Effector memory CD4-positive, alpha-beta T cell (primary cell): ENCODE measurements at places on chromosomes 2 and 18.

GRCh38 chr2:141611981-141612380 is 518.8 kb downstream of the LRP1B start:
- no peak for DNase-seq

DNA sequence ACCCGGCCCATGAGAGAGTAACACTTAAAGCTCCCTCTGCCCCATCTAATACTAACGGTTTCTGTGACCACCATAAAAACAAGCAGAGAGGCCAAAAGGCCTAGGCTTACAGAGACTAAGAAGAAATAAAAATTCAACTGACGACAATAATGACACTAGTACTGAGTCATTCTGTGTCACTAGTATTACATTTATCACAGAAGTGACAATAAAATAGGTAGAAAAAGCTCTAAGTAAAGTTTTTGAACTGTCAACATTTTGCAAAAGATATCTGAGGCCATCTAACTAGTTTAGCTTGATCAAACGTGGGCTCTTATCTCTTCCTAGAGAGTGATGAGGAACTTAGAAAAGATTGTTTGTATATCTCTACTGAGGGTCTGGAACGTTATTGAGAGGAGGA is 35.6 kb downstream of the AP1S3 start:
- no peak for DNase-seq

DNA sequence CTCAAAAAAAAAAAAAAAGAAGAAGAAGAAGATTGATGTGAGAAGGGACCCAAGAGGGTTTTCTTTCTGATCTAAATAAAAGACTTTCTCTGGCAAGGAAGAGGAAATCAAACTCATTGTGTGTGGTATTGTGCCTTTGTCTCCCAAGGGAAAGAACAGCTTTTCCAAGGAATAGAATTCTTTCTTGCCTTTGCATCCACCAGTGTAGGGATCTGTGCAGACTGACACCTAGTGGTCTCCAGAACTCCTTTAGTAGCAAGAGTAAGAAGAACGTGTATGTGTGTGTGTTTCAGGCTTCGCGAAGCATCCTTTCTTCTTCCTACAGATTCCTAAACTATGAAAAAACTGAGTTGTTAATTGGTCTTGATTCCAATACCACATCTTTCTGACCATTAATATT is 33.5 kb upstream of the CRIM1 start:
- no peak for DNase-seq

DNA sequence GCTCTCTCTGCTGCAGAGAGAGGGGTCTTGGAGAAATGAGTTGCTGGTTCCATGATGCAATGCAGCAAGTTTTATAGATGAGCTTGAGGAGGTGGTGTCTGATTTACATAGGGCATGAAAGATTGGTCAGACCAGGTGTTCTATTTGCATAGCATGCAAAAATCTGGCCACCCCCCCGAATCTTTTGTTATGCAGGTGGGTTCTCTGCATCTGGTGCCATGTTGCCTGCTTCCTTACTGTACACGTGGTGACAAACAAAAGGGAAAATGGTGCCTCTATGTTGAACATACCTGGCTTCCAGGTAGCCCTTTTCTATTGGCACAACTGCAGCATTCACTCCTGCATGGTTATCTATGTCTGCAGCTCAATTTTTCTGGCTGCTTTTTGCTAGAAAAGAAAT is 169.4 kb downstream of the GALNT1 start:
- no peak for DNase-seq

DNA sequence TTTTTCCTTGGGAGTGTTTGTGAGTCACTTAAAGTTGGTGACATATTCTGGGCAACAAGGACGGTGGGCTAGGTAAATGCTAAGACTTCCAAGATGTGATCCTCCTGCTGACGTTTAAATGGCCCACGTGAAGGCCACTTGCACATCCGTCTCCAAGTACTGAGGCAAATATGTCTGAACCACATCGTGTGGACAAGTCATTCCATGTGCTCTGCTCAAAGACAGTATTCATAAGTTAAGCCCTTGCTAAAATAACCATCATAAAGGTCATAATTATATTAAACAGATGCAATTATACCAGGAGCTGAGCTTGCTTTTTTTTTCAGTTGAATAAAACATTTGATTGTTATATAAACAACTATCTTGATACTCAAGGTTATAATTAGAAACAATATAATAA is 44.8 kb downstream of the SPP2 start:
- DNase-seq: no peak

DNA sequence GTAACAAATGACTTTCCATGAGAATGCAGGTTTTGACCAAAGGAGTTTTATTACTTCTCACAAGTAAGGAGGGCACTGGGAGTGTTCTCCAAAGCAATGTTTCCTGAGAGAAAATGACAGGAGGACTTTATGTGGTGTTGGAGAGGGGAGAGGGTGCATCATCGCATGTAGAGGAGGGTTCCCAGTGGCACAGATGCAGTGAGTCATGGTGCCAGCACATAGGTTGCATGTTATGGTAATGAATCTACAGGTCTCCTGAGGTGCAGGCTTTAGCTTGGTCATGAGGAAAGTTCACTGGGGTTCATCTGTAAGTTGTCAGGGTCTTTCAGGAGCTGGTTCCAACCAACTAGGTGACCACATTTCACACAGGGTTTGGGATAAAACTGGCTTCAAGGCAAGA is 30.4 kb downstream of the NAT8 start:
- no peak for DNase-seq

GRCh38 chr18:56696966-56697365 is 45.8 kb downstream of the WDR7 start:
- no peak for DNase-seq

GRCh38 chr18:7541835-7542234 is 25.3 kb upstream of the PTPRM start:
- DNase-seq: no peak

GRCh38 chr2:120257522-120257921 is 4.9 kb downstream of the RALB start:
- no peak for DNase-seq

DNA sequence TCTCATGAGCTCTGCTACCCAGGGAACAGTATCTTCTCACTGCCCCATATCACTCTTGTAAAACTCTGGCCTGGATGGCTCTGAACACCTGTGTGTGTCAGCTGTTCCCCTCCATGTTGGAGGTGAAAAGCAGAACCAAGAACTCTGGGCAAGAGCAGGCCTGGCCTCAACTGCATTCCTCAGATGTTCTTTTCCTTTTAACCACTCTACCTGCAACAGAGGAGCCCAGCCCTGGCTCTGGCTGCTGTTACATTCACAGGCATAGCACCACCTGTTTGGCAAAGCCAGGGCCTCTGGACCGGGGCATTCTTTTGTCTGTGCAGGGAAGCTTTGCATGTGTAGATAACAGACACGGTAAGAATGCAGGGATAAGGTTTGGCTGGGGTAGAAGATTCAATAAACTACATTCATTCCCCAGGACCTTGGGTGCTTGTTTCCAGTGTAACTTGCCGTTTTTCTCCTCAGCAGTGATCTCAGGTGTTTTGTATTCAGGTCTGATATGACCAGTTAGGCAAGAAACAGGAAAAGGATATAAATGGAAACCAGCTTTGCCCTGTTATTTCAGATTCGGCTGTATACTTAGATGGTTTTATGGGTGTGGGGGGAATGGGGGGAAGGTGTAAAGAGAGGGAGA is 95.1 kb downstream of the SPTBN1 start:
- no peak for DNase-seq

DNA sequence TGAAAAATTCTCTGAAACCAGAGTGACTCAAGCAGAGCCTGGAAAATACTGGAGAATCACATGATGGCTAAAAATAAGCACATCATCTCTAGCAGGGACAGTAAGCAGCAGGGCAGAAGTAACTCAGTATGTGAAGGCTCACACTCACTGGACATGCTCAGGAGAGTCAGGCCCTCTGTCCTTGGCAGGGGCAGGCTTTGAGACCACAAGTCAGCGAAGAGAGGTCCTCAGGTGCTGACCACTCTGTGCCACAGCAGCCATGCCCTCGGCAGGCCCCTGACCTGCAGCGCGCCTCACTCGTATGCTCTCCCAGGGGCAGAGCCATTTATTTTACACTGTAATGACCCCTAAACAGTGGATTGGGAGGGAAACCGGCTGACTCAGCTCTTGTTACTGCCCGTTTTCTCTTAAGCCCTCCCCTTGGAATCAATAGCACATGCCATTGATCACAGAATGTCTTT is 76.8 kb downstream of the MAPRE2 start:
- no peak for DNase-seq

DNA sequence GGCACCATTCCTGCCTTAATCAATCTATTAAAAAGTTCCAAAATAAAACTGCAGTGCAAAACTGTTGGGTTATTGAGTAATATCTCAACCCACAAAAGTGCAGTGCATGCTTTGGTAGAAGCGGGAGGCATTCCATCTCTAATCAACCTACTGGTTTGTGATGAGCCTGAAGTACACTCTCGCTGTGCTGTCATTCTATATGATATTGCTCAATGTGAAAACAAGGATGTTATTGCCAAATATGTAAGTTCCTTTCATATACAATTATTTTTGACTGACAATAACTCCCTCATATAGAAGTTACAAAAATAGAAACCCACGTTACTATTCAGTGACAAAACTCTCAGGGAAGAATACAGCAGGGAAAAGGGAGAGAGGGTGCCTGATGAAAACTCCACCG is 43.0 kb downstream of the OSGEPL1 start:
- no peak for DNase-seq

- DNase-seq: no peak
Observed at GRCh38 chr18:63141778-63142176, 177.8 kb downstream of the BCL2 start.

DNA sequence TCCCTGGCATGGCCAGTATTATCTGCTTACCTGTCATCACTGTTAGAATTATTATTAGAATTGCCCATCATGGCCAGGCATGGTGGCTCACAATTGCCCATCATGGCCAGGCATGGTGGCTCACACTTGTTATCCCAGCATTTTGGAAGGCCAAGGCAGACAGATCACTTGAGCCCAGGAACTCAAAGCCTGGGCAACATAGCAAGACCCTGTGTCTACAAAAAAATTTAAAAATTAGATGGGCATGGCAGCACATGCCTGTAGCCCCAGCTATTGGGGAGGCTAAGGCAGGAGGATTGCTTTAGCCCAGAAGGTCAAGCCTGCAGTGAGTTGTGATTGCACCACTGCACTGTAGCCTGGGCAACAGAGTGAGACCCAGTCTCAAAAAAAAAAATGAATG is 27.4 kb upstream of the ID2 start:
- no peak for DNase-seq

- DNase-seq: no peak
Observed at GRCh38 chr2:120746144-120746543, 10.5 kb downstream of the GLI2 start.

DNA sequence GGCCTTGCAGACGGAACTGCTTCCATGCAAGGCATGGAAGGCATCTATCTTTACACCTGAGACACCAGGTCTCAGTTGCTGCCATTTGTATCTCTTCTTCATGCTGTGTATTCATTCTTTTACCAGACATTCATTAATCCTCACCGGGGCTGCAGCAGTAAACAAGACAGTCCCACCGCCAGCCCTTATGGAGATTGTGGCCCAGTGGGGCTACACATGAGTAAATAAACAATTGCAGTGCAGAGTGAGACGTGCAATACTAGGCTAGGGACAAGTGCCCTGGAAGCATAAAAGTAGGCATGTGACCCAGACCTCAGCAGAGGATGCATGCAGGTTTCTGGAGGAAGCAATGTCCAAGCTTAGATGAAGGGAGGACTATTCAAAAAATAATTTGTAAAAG is 497.6 kb upstream of the KLHL29 start:
- DNase-seq: no peak

DNA sequence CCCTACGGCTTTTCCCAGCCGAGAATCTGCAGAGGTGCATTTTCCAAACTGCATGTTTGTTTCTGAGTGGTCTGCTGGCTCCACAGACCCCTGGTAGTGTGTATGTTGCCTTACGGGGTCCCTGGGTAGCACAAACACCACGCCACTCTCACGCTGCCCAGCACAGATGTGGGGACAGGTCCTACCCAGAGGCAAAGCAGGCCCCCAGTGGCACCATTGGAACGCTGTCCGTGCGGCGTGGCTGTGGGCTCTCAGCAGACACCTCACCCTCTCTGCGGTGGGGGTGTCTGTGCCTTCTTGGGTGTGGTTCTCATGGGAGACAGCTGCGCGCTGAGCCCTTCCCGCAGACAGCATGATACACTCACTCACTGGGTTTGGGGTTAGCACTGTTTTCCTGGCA is 137.4 kb downstream of the NFATC1 start:
- no peak for DNase-seq

DNA sequence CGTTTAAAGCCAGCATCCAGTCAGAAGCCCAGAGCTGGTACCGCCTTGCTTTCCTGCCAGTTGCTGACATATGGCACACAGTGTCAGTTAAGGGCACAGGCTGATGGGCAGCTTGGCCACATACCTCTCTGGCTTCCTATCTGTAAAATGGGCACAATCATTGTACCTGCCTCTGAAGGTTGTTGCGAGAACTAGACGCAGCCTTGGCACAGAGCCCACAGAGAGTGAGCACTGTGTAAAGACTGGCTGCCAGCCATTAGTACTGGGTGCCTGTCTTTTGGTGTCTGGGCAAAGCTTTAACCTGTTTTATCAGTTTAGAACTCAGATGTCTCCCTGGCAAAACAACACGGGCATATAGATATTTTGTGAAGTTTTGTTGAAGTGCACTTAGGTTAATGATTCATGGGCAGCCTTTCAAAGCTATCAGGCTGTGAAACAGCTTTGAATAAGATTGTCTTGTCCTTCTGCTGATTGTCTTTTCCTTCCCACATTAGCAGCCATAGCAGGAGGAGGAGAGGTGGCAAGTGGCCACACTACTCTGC is 269.5 kb downstream of the NEDD4L start:
- no peak for DNase-seq

DNA sequence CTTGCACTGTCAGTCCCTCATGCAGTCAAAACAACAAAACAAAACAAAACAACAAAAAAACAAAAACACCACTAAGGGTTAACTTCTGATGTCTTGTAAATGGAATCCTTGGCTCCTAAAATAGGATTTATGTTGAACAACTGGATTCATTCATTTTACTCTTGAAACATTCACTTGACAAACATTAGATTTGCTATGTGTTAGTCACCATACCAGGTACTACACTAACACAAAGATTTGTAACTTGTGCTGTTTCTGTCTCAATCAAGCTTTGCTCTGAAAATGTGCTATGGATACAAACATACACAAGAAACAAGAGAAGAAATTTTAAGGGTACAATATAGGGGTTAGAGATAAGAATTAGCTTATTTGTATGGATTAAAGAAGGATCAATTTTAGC is 812.8 kb downstream of the LRP1B start:
- DNase-seq: no peak

- no peak for DNase-seq
Observed at GRCh38 chr18:24246143-24246542, 107.3 kb downstream of the CABYR start.

GRCh38 chr2:232386740-232387450 is 8.3 kb downstream of the ALPP start:
- no peak for DNase-seq

- no peak for DNase-seq
Observed at GRCh38 chr2:59000796-59001195, 759.7 kb upstream of the FANCL start.

- DNase-seq: no peak
Observed at GRCh38 chr2:25207078-25207545, 38.7 kb upstream of the POMC start.

DNA sequence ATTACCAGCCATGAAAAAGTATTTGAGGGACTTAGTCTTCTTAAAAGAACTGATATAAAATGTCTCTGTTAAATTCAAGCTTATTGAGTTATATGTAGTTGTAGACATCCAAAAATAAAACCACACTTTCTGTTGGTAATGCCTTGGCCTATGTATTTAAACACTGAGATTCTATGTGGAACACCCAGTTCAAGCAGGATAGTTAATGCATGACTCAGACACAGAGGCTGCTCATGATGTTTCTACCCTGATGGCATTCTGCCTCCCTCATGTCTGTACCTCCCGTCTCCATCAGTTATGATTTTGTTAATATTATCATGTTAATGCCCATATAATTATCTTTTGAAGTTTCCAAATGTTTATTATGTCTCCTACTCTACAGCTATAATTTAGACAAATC is 164.5 kb downstream of the XIRP2 start:
- DNase-seq: no peak
